ENCODE measurements at places on chromosomes 2 and 18. TPM values are rescaled to one million over a fixed set of nuclear protein-coding genes. Genes with fewer than 3 reads are reported as not detected.

- peak; percentile 85 for DNase-seq
These were observed 605.5 kb downstream of the EPHA4 start for GRCh38 chr2:220966636-220967035.

DNA sequence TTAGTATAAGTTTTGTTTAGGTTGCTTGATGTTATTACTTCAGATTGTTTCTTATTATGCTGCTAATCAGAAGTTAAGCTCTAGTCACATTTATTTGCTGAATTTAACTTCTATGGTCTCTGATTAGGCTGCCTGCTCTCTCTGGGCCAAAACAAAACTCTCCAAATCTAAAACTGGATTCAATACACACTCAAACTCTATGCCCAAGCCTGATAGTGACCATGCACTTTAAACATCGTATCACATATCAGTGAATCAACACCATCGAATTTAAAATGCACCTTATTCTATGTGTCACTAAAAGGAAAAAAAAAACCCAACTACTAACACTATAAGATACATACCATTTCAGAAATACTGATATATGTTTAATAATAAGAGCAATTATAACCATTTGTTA is 76.9 kb upstream of the FRZB start:
- no peak for DNase-seq

GRCh38 chr2:12041236-12041635 is 294.8 kb downstream of the LPIN1 start:
- no peak for DNase-seq

- no peak for DNase-seq
These were observed 136.3 kb downstream of the TMEM17 start for GRCh38 chr2:62369541-62370202.

DNA sequence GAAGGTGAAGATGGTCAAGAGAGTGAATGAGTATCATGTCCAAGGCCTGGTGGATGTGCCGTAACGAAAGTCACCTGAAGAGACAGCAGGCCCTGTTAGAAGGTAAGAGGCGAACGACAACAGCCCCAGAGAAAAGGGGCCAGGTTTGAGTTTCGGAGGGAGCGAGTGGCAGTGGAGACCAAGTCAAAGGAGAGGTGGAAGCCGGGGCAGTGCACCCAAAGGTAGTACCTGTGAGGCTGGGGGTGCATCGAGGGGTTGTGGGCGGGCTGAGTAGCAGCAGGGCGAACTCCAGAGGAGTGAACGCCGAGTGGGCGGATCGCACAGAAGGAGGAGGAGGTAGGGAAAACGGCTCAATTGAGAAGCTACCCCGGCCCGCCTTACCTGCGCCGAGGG is 358 bp downstream of the USP37 start:
- peak; percentile 3 for DNase-seq

DNA sequence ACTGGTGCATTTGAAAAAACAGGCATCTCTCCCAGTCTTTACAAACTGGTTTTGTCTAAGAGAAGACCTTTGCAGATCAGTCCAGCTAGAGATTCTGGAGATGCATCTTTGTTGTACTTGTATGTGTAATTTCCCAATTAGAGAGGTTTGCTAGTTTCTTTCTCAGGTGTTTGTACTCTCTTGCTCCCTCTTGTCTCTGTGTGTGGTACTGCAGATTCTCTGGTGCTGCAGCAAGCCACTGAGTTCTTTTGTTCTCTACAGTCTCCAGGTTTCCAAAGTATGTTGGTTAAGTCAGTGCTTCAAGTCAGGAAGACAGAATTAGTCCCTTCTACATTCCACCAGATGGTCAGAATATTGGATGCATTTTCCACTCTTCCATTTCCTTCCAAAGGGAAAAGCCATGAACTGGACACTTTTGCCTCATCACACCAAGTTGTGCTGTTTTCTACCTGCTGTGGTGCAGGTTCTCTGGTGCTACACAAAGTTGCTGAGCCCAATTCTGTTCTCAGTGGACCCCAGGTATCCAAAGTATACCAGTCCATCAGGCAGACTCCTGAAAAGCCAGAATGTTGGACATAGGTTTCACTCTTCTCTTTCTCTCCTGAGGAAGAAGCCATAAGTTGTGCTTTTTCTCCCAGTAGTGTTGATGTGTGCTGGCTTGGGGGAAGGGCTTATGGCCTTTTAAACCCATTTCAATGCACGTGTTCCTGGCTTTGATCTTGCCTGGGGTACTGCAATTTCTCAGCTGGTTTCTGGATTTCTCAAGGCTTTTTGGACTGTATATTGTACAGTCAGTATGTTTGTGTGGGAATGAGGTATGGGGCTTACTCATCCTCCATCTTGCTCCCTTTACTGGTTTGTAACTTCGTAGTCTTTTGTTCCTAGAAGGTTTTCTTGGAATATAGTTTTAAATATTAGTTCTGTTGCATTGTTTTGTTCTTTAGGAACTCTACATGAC is 29.8 kb downstream of the EPC2 start:
- no peak for DNase-seq

DNA sequence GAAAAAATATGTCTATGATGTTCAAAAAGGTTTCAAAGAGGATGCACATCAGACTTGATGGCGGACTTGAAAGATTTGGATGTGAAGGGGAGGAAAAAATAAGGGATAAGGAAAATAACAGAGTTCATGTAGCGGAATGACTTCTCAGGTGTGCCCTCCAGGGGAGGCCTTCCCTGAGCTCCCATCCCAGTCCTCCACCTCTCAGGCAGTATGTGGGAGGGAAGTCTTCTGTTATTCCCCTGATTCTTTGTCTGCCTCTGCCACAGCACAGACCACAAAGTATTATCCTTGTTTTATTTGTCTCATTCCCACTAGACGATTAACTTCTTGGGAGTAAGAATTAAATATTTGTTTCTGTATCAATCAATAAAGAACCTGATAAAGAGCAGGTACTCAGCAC is 17.7 kb downstream of the COL5A2 start:
- no peak for DNase-seq

- no peak for DNase-seq
These were observed 108.7 kb upstream of the ATL2 start for GRCh38 chr2:38485734-38486133.

GRCh38 chr2:9769171-9770005 is 73.9 kb upstream of the TAF1B start:
- no peak for DNase-seq

DNA sequence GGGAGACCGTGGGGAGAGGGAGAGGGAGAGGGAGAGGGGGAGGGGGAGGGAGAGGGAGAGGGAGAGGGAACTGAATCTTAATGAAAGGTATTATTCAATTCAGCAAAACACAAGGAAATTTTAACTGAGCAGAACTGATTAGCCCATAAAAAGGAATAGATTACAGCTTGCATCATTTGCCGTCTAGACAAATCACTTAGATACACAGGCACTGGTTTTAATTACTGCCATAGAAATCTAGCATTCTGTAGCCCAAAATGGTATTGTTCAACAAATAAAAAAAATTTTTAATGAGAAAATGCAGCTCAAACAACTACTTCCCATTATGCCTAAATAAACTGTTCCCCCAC is 7.9 kb upstream of the KCNF1 start:
- DNase-seq = no peak

DNA sequence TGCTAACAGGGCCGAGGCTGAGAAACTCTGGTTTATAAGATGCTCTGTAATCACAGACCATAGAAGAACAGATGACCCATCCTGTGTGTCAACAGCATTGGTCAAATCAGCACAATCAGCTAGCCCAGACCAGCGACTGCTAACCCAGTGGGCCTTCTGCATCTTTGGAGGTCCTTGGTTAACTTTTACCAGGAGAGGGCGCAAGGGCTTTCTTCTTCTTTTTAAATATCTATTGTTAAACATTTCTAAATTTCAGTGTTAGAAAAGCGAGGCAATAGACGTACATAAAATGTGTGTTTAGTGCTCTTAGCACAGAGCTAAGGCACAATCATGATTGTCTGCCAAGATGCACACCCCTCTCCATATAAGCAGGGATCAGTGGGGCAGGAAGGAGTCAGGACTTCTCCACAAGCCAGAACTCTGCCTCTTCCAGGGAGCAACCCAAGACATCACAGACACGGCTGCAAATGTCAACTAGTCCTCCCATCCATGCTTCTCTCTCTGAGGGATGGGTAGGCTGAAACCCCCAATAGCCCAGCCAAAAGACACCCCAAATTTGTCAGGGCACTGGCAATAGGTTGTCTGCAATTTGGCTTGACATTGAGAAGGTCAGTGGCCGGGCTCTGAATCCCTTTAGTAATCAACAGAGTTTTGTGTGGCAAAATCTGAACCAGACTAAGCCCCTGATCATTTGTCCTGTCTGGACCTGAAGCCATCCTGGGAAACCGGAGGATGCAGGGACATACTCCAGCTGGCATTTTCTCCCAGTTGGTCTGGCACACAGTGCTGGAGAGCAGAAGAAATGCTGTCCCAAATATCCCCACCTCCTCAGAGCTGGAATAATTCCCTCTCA is 188.2 kb downstream of the BCL2 start:
- peak; percentile 48 for DNase-seq

DNA sequence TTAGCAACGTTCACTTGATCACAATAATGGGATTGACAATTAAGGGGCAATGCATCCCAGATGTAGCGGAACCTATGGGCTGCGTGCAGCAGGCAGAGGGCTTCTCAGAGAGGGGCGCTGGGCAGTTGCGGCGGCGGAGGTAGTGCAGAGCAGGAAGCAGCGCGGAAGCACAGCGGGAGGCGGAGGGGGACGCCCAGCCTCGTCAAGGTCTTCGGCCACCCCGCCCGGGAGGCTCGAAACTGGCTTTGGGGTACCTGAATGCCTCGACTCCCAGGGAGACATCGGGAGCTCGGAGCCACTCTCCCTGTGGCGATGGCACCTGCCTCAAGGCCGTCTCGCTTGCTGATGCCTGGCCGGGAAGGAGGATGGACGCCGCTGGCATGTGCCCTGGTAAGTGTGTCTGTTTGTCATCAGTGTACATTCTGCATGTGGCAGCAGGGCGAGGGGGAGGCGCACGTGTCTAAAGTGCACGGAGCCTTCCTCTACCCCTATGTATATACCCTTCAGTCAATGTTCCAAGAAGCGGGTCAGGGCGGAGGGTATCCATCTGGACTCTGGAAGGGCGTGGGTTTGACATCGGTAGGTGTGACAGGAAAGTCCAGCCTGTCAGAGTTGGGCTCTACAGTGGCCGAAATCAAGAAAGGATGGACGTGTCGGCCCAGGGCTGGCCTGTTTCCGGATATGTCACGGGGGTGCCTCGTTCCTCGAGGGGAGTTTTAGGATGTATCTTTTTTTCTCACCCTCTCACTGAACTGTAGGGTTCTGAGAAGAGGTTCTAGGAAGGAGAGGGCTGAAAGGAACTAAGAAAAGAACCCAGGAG is 7.5 kb upstream of the SP9 start:
- DNase-seq = no peak

DNA sequence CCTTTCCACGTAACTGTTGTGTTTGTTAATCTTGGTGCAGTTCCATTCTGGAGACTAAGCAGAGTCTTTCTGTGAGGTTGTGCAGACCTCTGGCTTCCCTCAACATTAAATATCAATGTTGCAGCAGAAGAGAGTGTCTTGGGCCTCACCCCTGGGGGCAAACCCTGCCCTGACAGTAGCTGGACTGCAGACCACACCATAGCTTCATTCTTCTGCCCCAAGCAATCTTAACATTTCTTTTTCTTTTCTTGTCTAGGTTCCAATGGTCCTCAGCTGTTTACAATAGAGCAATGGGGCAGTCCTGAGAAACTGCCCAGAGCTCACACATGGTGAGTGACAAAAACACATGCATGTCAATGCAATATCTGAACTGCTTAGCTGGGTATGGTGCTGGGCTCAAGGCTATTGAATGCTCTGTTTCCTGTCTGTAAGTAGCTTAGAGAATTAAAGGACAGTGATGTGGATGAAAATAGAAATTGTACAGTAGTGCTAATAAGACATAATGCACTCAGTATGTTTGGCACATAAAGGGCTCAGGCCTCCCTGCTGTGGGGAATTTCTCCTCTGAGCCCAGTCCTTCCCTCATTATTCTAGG is 237.6 kb downstream of the ALPK2 start:
- no peak for DNase-seq

- no peak for DNase-seq
These were observed 2.1 kb downstream of the KLF7 start for GRCh38 chr2:207163756-207164005.

GRCh38 chr18:42178376-42179080 is 223.5 kb downstream of the PIK3C3 start:
- DNase-seq = no peak

DNA sequence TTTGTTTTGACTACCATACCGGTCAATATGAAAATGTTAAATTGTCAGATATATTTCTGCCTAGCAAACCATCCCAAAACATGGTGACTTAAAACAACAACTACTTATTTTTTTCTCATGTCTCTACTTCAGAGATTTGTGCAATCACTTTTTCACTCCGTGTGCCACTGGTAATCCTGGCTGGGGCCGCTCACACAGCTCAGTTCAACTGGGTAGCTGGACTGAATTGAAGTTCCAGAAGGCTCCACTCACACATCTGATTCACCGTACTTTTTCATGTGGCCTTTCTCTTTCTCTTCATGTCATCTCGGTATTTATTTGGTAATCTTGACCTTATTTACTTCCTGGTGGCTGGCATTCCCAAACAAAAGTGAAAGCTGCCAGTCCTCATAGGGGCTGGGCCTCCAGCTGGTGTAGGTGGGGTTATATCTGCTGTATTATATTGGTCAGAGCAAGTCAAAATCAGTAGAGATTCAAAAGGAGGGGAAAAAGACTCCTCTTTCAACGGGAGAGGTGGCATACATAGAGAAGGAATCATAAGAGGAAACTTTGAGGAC is 513.9 kb upstream of the NXPH2 start:
- no peak for DNase-seq

GRCh38 chr2:237538001-237538720 is 28.2 kb upstream of the PRLH start:
- DNase-seq = no peak

GRCh38 chr18:45526114-45526841 is 89.0 kb upstream of the SLC14A2 start:
- peak; percentile 11 for DNase-seq

DNA sequence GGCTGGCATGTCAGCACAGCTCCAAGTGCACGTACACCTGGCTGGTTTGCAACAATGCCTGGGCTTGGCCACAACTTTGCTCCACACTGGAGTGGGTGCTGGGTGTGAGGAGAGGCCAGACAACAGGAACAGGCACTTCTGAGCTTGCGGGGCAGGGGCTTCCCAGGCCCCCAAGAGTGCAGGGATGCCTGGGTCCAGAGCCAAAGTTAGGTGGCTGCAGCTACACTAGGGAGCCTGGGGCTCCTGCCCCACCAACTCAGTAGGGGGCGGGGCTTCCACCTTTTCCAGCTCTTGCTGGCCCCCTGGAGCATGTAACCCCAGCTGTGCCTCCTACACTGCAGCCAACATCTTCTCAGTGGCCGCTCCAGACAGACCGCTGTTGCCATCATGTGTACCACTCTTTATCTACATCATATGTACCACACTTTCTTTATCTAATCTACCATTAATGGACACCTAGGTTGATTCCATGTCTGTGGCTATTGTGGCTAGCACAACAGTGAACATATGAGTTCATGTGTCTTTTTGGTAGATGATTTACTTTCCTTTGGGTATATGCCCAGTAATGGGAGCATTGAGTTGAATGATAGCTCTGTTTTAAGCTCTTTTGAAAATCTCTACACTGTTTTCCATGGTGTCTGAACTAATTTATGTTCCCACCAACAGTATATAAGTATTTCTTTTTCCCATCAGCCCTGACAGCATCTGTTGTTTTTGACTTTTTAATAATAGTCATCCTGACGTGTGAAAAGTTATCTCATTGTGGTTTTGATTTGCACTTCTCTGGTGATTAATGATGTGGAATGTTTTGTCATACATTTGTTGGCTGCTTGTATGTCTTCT is 87.9 kb downstream of the ZNF804A start:
- no peak for DNase-seq

GRCh38 chr18:72830109-72830508 is 37.7 kb downstream of the NETO1 start:
- no peak for DNase-seq

The HRH4 gene
- not detected for total RNA-seq

The ZAP70 gene
- not detected for total RNA-seq

The RAPH1 gene
- total RNA-seq = 50.9 TPM

The DCC gene
- total RNA-seq = not detected

The TDRD15 gene
- total RNA-seq = not detected

The PIKFYVE gene
- 17.5 TPM for total RNA-seq

All from HFFc6 (cell line).